ENCODE measurements at places on chromosomes 7 and 10.

- DNase-seq, result no peak
These were observed 56.6 kb downstream of the TWIST1 start for GRCh38 chr7:19060761-19061259.

DNA sequence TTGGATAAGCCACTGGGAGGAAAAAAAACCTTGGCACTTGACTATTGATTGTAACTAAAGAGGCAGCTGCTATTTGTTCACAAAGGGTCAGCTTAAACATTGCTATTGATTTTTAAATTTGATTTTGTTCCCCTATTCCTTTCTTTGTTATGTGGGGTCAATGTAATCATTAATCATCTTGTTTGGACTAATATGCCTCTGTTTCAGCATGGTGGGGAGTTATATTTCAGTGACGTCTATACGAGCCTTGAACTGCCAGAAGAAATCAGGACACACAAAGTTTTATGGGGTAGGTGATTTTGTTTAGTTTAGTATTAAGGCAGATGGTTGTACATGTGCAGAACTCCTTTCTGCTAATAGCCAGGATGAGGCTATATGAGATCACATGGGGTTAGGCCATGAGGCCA, 7.5 kb downstream of the AS3MT start:
- no peak for DNase-seq

- no peak for DNase-seq
These were observed 44.8 kb downstream of the PDIA4 start for GRCh38 chr7:148983200-148984146.

DNA sequence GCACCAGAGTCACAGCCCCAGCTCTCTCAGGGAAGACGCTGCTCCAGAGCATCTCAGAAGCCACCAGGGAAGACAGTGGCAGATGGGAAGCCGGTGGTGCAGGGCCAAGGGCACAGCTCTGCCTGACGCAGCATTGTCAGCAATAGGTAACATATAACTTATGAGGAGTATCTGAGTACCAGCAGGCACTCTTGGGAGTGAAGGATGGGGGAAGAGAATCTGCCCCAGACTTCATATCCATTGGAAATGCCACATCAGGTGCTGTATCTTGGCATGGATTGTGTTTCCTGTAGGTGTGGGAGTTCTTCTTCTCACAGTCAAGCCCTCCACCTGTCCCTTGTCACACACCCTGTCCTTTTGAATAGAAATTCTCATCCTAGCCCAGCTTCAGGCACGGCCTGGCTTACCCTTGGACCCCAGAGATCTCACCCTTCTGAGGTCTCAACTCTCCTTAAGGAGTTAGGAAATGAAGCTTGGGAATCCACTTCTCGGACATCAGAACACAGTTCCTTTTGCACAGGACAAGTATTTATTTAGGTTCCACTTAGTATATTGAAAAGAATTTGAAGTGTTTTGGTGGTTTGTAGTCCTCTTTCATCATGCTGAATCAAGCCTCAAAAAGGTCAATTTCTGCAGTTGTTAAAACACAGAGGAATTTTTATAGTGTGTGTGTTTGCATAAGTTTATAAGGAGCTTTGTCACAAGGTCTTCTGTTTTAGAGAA, 9.9 kb downstream of the EPDR1 start:
- DNase-seq, result no peak

GRCh38 chr10:92502296-92502808, 71.5 kb downstream of the IDE start:
- DNase-seq, result no peak

DNA sequence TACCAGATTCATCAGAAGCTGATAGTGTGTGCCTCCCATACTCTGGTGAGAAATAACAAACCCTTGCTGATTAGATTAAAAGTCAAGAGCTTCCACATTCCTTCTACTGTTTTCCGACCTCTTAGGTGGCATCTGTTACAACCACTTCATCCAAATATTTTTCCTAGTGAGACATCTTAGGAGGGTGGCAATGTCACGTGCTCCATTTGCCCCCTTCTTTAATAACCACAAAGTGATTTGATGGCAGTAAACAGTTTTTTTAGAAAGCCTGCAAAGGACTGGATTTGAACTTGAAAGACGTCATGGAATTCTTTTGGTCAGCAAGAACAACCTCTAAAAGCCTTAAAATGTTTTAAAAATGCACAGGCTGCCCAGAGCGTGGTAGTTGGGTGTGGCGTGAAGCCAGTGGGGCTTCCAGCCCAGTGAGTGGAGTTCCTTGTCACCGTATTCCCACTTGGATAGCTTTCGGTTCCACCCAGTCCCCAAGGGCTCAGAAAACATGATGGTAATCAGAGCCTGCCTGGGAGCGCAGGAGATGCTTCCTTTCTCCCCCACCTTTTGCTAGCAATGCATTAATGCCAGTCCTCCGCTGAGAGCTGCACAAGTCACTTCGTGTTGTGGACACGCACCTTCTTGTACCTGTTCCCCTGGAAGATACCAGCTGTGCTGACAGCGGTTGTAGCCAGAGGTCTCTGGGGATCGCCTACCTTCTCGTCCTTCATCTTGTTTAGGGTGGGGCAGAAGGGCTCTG, 256.4 kb downstream of the KIAA1217 start:
- no peak for DNase-seq

GRCh38 chr10:11806706-11807105, 16.4 kb upstream of the PROSER2 start:
- no peak for DNase-seq

- DNase-seq, result no peak
These were observed 721 bp downstream of the ARL3 start for GRCh38 chr10:102713539-102713813.

Measured in cortex of kidney (tissue), 1 donor.